Nucleus accumbens (tissue), 56 donors: ENCODE measurements at places on chromosomes 5 and 9.
A peak's percentile ranks its signal among the peaks of the same experiment; 100 is the strongest.

DNA sequence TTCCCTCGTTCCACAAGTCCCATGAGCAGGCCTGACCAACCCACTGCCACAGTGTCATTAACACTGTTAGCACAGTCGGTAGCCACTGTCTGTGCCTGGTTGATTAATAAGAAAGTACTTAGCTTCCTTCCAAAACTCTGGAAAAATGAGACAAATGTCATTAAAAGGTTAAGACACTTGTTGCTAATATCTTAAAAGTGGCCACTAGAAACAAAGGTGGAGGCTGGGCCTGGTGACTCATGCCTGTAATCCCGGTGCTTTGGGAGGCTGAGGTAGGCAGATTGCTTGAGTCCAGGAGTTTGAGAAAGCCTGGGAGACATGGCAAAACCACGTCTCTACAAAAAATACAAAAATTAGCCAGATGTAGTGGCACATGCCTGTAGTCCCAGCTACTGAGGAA, 194.0 kb downstream of the PDZD2 start:
- no peak for DNase-seq

GRCh38 chr5:174172152-174172551, 126.6 kb downstream of the NSG2 start:
- DNase-seq: peak; percentile 37

GRCh38 chr5:154521756-154522155, 43.7 kb upstream of the HAND1 start:
- no peak for DNase-seq

- DNase-seq: no peak
Measured at GRCh38 chr9:1918622-1919021, 96.5 kb upstream of the SMARCA2 start.

DNA sequence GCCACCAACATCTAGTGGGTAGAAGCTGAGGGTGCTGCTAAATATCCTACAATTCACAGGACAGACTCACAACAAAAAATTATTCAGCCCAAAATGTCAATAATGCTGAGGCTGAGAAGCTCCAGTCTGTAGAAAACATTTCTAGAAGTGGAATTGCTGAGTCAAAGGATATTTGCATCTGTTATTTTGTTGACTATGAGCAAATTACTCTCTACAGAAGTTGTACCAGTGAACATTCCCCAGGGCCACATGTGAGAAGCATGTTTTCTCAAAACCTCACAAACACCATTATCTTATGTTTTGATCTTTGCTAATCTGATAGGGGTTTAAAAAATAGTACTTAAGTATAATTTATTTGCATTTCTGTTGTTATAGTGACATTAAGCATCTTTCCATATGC, 15.4 kb downstream of the ITK start:
- no peak for DNase-seq

- DNase-seq: no peak
Measured at GRCh38 chr5:90654215-90654614, 95.6 kb downstream of the ADGRV1 start.

GRCh38 chr5:82720213-82721086, 356.7 kb downstream of the TMEM167A start:
- DNase-seq: no peak

GRCh38 chr5:38766151-38766550, 79.7 kb upstream of the OSMR start:
- no peak for DNase-seq

DNA sequence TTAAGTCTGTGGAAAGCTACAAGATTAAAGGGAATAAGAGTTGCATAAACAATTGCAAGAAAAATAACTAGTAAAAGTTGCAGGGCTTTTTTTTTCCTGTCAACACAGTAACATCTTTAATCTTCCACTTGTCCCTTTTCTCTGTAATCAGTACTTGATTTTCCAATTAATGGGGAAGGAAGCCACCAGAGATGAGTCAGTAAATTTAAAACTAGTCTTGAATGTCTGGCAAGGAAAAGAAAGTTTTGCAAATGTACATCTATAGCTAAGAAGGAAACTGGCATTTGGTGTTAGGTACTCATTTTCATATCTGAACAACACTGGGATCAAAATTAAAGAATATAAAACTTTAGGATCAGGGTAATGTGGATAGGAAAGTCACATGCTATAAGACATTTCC, 17.1 kb downstream of the DAP start:
- no peak for DNase-seq

GRCh38 chr5:112762113-112762810, 24.6 kb downstream of the APC start:
- no peak for DNase-seq

GRCh38 chr9:131714161-131714646, 25.7 kb downstream of the RAPGEF1 start:
- no peak for DNase-seq

- DNase-seq: no peak
Measured at GRCh38 chr5:149886692-149887470, 57.7 kb downstream of the PDE6A start.

DNA sequence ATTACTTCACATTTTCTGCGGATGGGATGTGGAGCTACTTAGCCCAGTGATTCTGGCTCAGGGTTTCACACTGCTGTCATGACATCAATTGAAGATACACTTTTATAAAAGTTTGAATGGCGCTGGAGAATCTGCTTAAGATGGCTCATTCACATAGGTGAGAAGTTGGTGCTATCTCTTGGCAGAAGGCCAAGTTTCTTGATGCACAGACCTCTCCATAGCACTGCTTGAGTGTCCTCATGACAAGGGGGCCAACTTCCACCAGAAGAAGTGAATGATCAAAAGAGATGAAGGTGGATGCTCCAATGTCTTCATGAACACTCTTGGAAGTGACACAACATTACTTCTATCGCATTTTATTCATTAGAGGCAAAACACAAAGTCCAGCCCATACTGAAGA, 403.7 kb upstream of the CCNG1 start:
- no peak for DNase-seq

DNA sequence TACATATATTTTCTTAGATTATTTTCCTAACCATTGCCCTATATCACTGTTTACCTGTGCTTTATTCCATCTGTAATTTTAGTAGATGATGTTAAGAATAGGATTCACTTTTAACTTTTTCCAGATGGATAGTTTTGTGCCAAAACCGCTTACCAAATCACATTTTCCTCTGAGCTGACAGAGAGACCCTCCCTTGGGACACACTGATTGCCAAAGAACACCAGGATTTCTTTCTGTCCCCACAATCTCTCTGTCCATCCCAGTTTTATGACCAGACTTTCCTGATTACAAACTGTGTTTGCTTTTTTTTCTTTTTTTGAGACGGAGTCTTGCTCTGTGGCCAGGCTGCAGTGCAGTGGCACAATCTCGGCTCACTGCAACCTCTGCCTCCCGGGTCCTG, 81.3 kb upstream of the SPATA31C2 start:
- DNase-seq: no peak

- no peak for DNase-seq
Measured at GRCh38 chr9:92656537-92656925, 13.4 kb downstream of the IPPK start.

DNA sequence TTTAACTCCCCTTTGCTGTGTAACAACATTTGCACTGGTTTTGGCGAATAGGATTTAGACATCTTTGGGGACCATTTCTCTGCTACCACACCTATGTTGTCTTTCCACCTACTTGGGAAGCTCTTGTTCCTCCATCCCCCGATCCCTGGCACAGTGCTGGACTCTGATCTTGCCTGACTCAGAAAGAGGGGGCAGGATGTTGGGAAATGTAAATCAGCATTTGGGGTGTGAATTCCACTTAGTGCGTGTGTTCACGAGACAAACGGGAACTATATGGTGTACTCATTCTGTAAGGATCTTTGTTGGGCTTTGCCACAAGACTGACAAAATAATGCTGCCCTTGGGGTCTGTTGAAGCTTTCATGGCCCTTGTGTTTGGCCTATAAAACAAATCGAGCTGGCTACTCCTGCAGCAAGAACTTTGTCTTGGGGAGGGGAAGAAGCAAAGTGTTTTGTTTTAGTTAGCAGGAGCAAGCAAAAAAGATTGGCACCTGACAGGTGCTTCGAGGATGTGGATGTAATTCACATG, 18.5 kb downstream of the TMEM268 start:
- DNase-seq: no peak

GRCh38 chr9:137269231-137269772, 8.2 kb upstream of the TOR4A start:
- no peak for DNase-seq

DNA sequence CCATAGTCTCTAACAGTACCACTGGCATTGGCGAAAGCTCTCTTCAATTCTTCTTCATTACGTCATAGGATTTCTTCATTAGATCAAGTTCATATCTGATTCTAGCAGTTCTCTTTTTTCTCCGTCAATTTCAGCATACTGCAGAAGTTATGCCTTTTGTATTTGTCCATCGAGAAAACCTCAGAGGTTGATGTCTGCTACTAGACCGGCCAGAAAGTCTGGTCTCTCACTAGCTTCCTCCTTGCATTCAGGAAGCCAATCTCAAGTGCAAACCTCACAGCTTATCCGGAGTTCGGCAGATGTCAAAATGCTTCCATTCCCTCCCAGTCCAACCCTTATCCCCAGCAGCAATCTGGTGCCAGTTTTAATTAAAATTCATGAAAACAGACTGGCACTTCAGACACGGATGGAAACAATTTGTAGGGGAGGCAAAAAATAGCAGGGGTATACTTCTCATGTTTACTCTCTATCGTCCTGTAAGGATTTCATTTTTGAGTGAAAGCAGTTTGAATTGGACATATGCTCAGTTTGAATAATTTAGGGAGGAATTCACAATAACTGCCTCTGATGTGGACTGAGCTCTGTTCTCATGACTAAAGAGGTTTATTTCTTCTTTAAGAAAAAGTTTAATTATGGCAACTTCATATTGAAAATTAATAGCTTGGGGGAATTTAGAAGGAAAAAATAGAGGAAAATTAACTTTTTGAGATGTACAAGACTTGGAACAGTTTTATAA, 56.4 kb upstream of the TMC1 start:
- DNase-seq: no peak

GRCh38 chr9:108333530-108333983, 522.2 kb downstream of the ACTL7B start:
- DNase-seq: no peak
